ENCODE measurements at places on chromosomes 3 and 15. TPM values are rescaled to one million over a fixed set of nuclear protein-coding genes. Genes with fewer than 3 reads are reported as not detected.

SENP8 gene
- 1.5 TPM for total RNA-seq

PAQR9 gene
- total RNA-seq: 0.08 TPM

RETNLB gene
- total RNA-seq: not detected

MAP1A gene
- total RNA-seq: 31.1 TPM

CLEC3B gene
- total RNA-seq: 46.7 TPM

ZKSCAN7 gene
- total RNA-seq: 4.6 TPM

C3orf49 gene
- not detected for total RNA-seq

ARGFX gene
- total RNA-seq: not detected

PIERCE2 gene
- 2.1 TPM for total RNA-seq

C3orf85 gene
- not detected for total RNA-seq

NFKBIZ gene
- total RNA-seq: 38.4 TPM

SLC12A1 gene
- total RNA-seq: not detected

PTH1R gene
- 0.15 TPM for total RNA-seq

ADGRG7 gene
- total RNA-seq: 0.12 TPM

RASGRF1 gene
- not detected for total RNA-seq

EHHADH gene
- total RNA-seq: 3.2 TPM

SLC51A gene
- total RNA-seq: not detected

SLC9C1 gene
- 0.70 TPM for total RNA-seq

PP2D1 gene
- not detected for total RNA-seq

VGLL3 gene
- 2.9 TPM for total RNA-seq

SPATA12 gene
- total RNA-seq: under 0.01 TPM

FAM107A gene
- under 0.01 TPM for total RNA-seq

B3GALNT1 gene
- total RNA-seq: 8.2 TPM

FBXO40 gene
- not detected for total RNA-seq

BUB1B gene
- total RNA-seq: 2.9 TPM

GOLGA8N gene
- total RNA-seq: 4.2 TPM

EEF1AKMT4 gene
- 4.3 TPM for total RNA-seq

A4GNT gene
- total RNA-seq: not detected

SYNPR gene
- total RNA-seq: not detected

WDR49 gene
- 0.08 TPM for total RNA-seq

NR2E3 gene
- total RNA-seq: not detected

NANOGP8 gene
- not detected for total RNA-seq

STAB1 gene
- 0.15 TPM for total RNA-seq

NGLY1 gene
- total RNA-seq: 16.1 TPM

SH2D7 gene
- total RNA-seq: not detected

LDHAL6B gene
- total RNA-seq: not detected

CIP2A gene
- total RNA-seq: 1.5 TPM

MINAR1 gene
- 0.98 TPM for total RNA-seq

DLG1 gene
- 53.3 TPM for total RNA-seq

MME gene
- 3.5 TPM for total RNA-seq
